ENCODE measurements at places on chromosomes 3 and 15.

DNA sequence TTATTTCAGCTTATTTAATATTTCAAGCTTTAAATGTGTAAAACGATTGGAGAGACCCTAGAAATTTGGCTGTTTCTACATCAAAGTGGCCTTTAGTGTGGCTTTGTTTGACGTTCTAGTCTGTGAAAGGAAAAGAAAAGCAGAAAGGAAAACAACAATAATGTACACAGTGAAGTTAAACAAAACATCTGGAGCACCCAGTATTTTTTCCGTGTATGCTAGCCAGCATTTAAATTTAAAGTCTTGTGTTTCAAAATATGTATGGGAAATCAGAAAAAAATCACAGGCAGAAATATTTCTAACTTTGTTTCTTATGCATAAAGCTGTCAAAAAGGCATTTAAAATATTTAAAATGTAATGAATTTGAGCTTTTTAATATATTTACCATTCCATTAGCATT is 218.1 kb downstream of the NAALADL2 start:
- DNase-seq: no peak

- no peak for DNase-seq
These were observed 829 bp downstream of the DCP1A start for GRCh38 chr3:53346514-53346913.

DNA sequence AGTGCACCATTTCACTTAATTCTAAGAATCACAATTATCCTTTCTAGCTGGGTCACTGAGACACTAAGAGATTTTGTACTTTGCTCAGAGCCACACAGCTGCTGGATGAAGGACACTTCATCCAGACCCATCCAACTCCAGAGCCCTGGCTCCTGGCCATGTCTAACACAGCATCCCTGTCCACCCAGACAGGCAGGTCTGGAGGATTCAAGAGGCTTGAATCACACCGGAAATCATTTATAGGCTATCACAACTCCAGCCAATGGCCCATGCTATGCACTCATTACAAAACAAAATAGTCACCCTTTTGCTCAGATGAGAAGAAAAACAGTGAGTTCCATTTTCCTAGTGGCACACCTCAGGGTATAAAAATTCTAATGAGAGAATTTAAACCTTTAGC is 198.2 kb upstream of the LMCD1 start:
- DNase-seq: no peak

- DNase-seq: peak; percentile 69
These were observed 607 bp upstream of the IMP3 start for GRCh38 chr15:75640483-75641178.

- no peak for DNase-seq
These were observed 14.2 kb downstream of the KIF7 start for GRCh38 chr15:89641053-89641452.

DNA sequence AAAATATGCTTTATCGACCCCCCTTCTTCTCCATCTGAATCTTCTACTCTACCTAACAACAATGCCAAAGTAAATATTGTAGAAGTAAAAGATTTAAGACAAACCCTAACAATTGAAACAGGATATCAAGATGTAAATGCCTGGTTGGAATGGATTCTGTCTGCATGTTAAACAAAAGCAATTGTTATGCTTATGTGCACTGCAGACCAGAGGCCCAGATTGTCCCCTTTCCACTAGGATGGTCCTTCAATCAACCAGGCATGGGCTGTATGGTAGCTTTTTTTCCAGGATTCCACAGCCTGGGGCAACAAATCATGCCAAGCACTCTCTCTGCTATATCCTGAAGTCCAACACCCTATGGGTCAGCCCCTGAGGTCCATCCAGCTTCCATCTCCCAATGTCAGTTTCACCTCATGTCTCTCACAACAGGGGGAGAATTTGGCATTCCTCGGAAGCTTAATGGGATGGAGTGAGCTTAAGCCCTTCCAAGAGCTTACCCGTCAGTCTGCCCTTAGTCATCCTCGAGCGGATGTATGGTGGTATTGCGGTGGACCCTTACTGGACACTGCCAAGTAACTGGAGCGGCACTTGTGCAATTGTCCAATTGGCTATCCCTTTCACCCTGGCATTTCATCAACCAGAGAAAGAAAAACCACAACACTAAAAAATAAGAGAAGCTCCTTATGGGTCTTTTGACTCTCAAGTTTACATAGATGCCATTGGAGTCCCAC is 36.2 kb downstream of the ZNF589 start:
- no peak for DNase-seq

DNA sequence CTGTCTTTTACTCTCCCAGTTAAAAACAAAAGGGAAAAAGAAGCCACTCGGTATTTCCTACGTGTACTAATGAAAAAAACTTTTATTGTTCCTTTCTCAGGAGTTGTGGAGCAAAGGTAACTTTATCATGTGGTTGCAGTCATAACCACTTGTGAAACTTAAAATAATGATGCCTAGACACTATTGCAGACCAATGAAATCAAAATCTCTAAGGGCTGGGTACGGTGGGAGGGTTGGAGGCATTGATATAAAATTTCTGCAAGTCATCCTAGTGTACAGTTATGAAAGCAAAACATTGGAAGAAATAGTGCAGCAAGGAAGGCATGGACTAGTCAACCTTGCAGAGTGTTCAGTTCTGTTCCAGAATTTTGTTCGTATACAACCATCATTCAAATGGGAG is 808.8 kb downstream of the TUSC7 start:
- DNase-seq: no peak

- DNase-seq: peak; percentile 58
These were observed at the start of gene KCTD6 for GRCh38 chr3:58491506-58492402. TSS of gene KCTD6 (plus strand) at chr3:58492096. CDS start at chr3:58498756, 6,660 bp downstream.

- DNase-seq: no peak
These were observed 56.0 kb downstream of the PDE8A start for GRCh38 chr15:85037641-85038040.

GRCh38 chr3:195869413-195870001 is 38.8 kb downstream of the TNK2 start:
- no peak for DNase-seq

DNA sequence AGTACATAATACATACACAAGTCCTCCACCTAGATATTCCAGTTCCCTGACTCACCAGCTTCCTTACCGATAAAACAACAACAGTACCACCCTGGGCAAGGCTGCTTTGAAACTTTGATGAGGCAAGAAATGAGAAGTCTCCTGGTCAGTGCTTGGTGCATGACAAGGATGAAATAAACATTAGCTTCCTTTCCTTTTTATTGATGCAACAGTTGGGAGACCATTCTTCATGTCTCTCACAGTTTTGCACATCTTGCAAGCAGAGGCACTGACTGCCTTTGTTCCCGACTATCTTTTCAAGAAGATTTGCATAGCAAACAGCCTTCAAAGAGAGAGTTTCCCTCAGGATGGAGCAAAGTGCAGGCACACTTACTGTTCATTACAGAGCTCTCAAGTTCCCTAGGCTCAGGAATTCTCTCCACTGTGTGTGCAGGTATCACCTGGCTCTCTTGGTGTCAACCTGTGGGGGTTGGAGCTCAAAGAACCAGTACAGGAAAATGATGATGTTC is 65.2 kb downstream of the MYLK start:
- no peak for DNase-seq

GRCh38 chr15:85582131-85583079 is 202.0 kb downstream of the AKAP13 start:
- no peak for DNase-seq

DNA sequence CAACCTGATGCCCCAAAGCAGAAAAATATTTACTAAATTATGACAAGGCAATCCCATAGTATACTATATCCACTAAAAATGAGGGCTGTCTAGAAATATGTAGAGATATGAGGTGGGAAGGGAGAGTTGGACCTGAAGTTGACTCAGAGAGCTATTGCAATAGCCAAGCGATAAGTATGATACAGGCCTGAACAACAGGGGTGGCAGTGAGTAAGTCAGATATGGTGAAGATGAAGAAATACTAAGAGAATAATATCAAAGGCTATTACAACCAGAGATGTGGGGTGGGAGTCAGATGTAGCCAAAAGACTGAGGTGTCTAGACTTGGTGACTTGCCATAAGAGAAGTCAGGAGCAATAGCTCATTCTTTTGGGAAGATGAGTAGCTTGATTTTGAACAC is 9.2 kb downstream of the HSPBAP1 start:
- no peak for DNase-seq

- no peak for DNase-seq
These were observed 53.5 kb downstream of the SEMA5B start for GRCh38 chr3:122973893-122974615.

All from HuH-7 (cell line).